ENCODE measurements at places on chromosomes 7 and 10.

GRCh38 chr10:95312257-95312656 is 21.5 kb upstream of the PDLIM1 start:
- no peak for DNase-seq

DNA sequence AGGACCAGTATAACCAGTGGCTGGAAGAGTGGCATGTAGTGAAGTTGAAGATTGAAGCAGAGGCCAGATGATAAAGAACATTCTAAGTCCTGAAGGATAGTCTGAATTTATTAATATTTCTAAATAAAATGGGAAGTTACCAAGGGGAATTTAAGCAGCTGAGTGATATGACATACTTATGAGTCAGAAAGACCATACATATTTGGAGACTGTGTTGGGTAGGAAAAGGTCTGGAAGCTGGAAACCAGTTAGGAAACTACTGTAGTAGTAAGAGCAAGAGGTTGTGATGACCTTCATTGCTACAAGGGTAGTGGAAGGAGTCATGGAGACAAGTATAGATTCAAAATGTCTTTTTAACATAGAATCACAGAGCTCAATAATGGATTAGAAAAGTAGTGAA is 752.3 kb downstream of the SUGCT start:
- no peak for DNase-seq

GRCh38 chr7:128362670-128363069 is 1.2 kb upstream of the PRRT4 start:
- DNase-seq: no peak

- DNase-seq: no peak
Observed at GRCh38 chr7:77238703-77239136, 39.1 kb upstream of the FGL2 start.

DNA sequence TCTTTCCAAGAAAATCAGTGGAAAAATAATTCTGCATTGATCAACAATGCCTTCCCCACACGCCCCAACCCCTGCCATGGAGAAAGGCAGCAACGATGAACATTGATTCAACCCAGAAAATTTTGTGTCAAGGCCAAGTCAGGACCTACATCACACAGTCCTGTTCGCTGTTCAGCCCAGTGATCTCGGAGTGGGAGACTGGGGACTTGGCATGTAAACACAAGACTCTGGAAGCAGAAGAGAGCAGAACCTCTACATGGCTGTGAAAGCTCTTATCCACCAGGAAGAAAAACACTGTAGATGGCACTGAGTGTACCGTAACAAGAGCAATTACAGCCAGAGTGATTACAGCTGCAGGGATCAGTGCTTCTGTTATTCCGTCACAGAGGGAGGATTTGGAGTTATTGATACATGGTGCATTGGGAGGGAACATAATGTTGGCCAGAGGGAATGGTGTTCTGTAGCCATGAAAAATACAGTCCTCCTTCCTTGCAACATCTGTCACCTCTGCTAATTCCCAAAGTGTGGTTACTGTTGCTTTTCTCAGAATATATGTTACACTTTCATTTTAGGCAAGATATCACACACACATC is 136.6 kb downstream of the IQUB start:
- no peak for DNase-seq

DNA sequence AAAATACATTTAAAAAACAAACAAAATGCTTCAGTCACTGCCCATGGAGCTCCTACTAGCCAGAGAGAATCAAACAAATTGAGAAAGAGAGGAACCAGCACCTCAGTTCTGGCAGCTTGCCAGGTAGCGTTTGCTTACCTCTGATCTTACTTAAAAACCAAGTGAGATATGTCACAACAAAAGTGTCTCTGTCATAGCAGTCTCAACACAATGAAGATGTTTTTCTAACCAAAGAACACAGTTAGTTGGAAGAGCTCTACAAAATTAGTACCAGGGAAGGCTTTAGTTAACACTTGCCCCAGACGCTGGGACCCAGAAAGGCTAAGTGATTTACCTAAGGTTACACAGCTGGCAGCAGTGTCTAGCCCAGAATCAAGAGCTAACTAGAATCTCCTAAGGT is 3.4 kb downstream of the DOCK4 start:
- no peak for DNase-seq

- DNase-seq: no peak
Observed at GRCh38 chr10:122018951-122019413, 30.0 kb downstream of the TACC2 start.

- no peak for DNase-seq
Observed at GRCh38 chr10:52811776-52812175, 39.2 kb upstream of the MBL2 start.

- no peak for DNase-seq
Observed at GRCh38 chr10:29191674-29192073, 97.2 kb upstream of the LYZL1 start.

- DNase-seq: peak; percentile 17
Observed at GRCh38 chr7:150685219-150686029, at the start of gene GIMAP2. Gene GIMAP2 (plus strand): TSS chr7:150685706. CDS start chr7:150687060, 1,354 bp downstream.

DNA sequence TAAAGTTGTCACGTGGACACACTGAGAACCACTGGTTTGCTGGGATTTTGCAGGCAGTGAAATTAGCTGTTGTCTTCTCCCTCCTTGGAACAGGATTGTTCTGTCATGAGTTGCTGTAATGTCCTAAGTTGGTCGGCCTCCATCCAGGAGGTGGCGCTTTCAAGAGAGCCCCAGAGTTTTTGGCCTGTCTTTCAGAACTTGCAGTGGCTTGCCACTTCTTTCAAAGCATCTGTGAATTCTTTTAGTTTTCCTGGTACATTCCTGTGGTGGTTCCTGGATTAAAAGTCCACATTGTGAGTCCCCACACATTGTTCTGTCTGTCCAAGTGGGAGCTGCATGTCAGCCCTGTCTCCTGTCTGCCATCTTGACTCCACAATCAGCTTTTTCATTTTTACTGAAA is 133.8 kb downstream of the PON1 start:
- DNase-seq: no peak

GRCh38 chr10:86654411-86655172 is at the start of gene OPN4:
Gene OPN4 (plus strand): TSS chr10:86654547. CDS start chr10:86654784, 237 bp downstream.
- no peak for DNase-seq

DNA sequence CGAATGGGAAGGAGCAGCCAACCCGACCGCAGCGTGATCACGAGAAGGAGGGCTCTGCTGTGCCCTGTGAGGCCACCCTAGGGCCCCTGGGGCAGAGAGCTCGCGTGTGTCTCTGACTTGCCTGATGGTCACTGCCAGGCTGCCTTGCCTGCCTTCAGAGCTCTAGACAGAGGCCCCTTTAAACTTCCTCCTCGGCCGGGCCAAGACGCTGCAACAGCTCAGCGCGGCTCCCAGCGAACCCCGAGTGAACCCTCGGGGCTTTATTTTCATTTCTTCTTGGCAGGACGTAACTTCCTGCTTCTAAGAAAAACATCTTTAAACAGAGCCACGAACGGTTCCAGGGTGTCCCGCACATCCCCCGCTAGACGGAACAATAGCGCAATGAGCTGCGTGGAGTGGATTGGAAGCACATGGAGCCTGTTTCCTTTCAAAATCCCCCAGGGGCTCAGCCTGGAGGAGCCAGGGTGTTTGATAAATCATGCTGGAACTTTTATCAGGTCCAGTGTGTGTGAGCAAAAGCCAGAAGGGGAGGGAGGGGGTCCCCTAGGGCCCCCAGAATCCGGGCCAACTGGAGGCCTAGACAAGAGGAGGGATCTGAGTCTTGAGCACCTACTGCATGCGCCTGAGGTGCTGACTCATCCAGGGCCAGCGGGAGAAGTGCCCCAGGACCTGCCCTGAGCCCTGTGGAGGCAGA is 134.1 kb upstream of the GDF10 start:
- peak; percentile 48 for DNase-seq

GRCh38 chr10:44963772-44964633 is 4.4 kb downstream of the RASSF4 start:
- no peak for DNase-seq

GRCh38 chr7:76383089-76383944 is 24.5 kb upstream of the YWHAG start:
- no peak for DNase-seq

DNA sequence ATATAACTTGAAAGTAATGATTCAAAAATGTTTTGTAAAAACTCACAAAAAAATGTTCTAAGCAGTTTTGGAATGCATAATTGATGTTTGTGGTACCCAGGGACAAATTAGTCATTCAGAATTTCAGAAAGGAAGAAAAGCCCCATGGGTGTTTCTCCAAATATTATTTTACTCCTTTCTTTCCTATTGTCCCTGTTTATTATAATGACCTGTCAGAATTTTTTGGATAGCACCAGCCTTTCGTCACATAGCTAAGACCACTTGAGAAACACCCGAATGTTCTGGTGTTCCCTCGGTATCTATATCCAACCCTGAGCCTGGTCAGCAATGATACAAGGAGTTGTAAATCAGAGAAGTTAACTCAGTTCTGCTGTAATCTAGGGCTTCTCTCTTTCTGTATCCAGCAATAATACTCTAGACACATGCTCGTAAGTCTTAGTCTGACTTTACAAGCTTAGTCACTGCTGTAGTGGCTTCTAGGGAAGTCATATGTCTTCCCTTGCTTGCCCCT is 64.8 kb upstream of the MEOX2 start:
- no peak for DNase-seq

DNA sequence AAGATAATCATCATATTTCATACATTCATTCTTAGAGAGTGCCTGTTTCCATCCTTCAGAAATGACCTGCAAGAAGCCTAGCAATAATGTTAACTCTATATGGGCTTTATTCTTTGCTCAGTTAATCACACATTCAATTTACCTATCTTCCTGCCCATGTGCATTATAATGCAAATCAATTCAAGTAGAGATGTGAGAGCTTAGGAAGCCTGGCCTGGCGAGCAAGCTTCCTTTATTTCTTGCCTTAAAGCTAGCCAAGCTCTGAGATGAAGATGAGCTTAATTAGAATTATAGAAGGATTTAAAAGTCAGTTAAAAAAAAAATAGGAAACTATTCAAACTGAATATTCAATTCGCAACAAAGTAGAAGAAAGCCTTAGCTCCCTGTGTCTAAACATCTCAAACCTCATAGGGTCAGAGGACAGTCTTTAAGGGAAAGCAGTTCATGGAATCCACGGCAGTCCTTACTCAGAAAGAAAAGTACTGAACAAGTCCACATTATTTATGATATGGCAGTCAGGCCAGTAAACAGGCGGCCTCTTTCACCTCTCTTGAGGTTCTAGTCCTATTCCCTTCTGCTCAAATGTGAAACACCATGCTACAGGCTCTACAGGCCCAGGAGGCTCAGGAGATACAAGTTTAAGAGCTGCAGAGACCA is 214.1 kb downstream of the TFEC start:
- DNase-seq: no peak

GRCh38 chr7:1694611-1695511 is 24.8 kb downstream of the ELFN1 start:
- DNase-seq: no peak

DNA sequence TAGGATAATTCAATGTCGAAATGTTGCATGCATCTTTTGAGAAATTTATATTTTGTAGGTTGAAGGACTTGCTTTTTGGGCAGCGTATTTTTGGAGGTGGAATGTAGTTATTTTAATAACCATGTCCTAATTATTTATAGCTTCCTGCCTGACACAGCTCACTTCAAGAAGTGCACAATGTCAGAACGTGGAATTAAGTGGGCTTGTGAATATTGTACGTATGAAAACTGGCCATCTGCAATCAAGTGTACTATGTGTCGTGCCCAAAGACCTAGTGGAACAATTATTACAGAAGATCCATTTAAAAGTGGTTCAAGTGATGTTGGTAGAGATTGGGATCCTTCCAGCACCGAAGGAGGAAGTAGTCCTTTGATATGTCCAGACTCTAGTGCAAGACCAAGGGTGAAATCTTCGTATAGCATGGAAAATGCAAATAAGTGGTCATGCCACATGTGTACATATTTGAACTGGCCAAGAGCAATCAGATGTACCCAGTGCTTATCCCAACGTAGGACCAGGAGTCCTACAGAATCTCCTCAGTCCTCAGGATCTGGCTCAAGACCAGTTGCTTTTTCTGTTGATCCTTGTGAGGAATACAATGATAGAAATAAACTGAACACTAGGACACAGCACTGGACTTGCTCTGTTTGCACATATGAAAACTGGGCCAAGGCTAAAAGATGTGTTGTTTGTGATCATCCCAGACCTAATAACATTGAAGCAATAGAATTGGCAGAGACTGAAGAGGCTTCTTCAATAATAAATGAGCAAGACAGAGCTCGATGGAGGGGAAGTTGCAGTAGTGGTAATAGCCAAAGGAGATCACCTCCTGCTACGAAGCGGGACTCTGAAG is 620 bp downstream of the ZRANB1 start:
- DNase-seq: no peak

DNA sequence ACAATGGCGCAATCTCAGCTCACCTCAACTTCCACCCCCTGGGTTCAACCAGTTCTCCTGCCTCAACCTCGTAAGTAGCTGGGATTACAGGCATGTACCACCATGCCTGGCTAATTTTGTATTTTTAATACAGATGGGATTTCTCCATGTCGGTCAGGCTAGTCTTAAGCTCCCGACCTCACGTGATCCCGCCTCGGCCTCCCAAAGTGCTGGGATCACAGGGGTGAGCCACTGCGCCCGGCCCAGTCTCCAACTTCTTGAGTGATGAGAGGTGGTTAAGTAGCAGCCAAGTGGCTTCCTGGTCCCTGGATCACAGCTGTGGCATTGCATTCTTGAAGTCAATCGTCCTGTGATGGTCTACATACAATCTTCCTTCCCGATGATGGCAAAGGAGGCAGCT is 46.1 kb upstream of the NFE2L3 start:
- DNase-seq: no peak

DNA sequence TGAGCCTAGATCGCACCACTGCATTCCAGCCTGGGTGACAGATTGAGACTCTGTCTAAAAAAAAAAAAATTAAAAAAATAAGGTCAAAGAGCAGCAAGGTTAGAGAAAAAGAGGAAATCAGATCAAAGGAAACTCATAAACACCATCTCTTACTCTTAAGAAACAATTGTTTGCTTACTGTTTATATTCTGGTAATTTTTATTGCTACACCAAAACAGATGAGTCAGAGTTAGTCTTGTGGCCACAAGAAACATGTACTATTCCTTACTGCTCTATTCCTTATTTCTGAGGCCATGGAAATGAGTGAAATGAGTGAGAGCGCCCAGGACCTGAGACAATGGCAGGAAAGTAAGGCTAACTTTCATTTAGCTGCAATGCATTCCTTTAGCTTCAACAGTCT is 387.3 kb downstream of the HPSE2 start:
- no peak for DNase-seq

- DNase-seq: no peak
Observed at GRCh38 chr7:155590215-155591018, 44.1 kb upstream of the CNPY1 start.

Measured in left renal cortex interstitium (tissue), 4 donors.